H4 (cell line): ENCODE measurements at places on chromosomes 6 and 20.
A peak's percentile ranks its signal among the peaks of the same experiment; 100 is the strongest.

GRCh38 chr6:170074907-170075306, 216.0 kb downstream of the DLL1 start:
- no peak for DNase-seq

DNA sequence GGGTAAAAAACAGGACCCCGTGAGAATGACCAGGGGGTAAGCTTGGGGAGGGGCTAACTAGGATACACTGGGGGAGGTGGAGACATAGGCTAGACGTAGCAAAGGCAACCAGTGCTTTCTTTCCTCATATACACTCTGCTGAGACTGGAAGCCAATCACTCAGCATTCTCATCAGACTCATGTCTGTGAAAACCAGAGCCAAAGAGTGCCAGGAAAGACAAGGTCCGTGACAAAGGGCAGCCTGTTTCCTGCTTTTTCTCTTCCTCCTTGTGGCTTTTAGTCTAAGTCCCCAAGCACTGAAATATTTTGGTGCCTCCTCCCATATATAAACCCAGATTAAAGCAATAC, 97.9 kb upstream of the NEDD9 start:
- DNase-seq: no peak

- DNase-seq: no peak
These were observed 96.1 kb upstream of the TBX18 start for GRCh38 chr6:84860509-84860908.

DNA sequence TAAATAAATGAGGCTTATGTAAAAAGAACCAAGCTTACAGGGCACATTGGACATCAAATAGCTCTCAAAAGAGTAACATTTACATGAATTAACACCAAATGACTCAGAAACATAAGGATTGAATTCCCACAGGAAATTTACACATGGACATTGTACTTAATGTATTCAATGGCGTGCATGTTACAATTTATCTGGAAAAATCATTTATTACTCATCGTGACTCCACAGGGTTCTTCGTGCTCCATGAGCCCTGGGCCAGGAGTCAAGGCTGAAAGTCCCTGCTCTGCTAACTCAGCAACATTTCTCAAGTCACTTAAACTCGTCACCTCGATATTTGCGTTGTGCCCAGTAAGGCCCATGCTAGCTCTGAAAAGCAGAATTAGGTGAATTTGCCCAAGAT, 158.5 kb downstream of the PHACTR1 start:
- DNase-seq: peak; percentile 43

DNA sequence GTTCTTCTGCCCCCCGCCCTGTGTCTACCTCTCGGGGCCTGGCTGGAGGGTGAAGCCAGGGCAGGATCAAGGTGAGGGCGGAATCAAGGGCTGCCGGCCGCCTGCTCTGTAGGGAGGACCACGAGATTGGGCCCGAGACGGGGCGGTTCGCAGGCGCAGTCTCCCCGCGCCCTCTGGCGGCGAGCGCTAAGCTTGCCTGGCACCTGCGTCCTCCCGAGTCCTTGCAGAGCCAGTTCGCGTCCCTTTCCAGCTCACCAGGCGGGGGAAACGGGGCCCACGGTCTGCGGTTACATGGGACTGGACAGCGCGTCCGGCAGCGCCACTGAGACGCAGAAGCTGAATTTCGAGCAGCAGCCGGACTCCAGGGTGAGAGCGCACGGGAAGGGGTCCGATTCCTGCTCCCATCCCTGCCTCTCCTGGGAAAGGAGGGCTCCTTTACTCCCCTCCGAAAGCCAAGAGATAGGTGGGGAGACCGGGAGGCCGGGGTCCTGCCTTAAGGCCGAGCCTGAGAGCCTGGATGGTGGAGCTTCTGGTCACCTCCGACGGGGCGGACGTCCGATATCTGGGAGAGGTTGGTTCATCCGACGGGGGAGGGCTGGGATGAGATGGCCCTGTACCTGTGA, 3.6 kb upstream of the MATN4 start:
- DNase-seq: peak; percentile 51

- DNase-seq: no peak
These were observed 112.3 kb downstream of the PFDN4 start for GRCh38 chr20:54320148-54320607.
